Stimulated activated CD8-positive, alpha-beta memory T cell treated with anti-CD3 and anti-CD28 coated beads, Interleukin-4, amount 100 ng/mL, for 4 hours (primary cell): ENCODE measurements at places on chromosomes 4 and X.

DNA sequence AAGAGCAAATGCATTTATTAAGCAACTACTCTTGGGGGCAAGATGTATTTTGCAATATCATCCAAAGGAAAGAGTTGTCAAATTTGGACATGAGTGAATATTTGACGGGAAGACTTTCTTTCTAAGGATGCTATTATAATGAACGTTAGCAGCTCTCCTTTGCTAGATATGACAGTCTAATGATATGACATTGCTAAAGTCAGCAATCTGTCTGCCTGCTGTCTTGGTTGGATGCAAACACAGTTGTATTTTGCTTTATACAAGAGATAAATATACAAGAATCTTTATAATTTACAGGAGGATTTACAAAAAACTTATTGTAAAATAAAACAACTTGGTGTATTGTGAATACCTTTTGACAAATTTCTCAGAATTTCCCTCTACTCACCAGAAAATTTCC lies 37.5 kb downstream of the MAGEC1 start:
- DNase-seq = no peak

GRCh38 chr4:123102897-123103471 lies 180.6 kb upstream of the NUDT6 start:
- no peak for DNase-seq

GRCh38 chr4:53709693-53710092 lies 118.4 kb upstream of the LNX1 start:
- no peak for DNase-seq

- DNase-seq = no peak
Measured at GRCh38 chr4:156499684-156500083, 471.9 kb downstream of the PDGFC start.

GRCh38 chr4:141254326-141254725 lies 33.6 kb downstream of the ZNF330 start:
- DNase-seq = no peak

- no peak for DNase-seq
Measured at GRCh38 chrX:132775263-132775823, 183.1 kb downstream of the HS6ST2 start.

- no peak for DNase-seq
Measured at GRCh38 chr4:92600638-92601037, 296.9 kb downstream of the GRID2 start.
